ENCODE measurements at places on chromosomes 12 and 14.
A peak's percentile ranks its signal among the peaks of the same experiment; 100 is the strongest.

DNA sequence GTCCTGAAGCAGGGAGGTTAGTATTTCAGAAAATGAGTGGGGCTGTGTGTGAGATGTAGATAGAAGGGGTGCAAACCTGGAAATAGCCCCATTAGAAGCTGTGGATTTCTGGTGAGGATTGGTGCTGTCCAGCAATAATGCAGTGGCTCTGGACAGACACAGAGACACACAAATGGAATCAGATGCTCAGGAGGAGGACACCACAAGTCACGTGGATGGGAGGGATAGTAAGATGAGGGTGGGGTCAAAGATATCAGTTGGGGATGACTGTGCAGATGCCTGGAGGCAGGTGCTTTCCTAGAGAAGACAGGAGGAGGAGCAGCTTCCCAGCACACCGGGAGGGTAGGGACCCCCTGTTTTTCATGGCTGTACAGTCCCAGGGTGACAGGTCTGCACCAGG, 136.5 kb downstream of the PLXNC1 start:
- DNase-seq: no peak

DNA sequence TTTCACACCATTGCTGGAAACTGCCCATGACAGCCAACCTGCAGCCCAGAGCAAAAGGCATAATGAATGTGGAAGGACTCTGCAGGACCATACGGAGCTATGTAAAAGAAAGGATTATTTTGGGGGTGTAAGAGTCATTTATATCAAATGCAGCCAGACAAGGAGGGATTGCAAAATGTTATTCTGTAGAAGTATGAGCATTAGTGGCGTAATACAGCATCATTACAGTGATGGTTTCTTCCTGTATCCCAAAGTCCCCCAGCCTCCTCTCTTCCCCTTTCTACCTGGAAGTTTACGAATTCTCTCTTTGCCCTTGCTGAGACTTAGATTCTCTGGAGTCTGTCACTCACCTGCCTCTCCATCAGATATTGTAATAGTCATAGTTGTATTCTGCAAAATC, 89.9 kb downstream of the BORCS5 start:
- DNase-seq: no peak

- peak; percentile 13 for DNase-seq
These were observed 59.4 kb upstream of the FICD start for GRCh38 chr12:108455706-108456105.

DNA sequence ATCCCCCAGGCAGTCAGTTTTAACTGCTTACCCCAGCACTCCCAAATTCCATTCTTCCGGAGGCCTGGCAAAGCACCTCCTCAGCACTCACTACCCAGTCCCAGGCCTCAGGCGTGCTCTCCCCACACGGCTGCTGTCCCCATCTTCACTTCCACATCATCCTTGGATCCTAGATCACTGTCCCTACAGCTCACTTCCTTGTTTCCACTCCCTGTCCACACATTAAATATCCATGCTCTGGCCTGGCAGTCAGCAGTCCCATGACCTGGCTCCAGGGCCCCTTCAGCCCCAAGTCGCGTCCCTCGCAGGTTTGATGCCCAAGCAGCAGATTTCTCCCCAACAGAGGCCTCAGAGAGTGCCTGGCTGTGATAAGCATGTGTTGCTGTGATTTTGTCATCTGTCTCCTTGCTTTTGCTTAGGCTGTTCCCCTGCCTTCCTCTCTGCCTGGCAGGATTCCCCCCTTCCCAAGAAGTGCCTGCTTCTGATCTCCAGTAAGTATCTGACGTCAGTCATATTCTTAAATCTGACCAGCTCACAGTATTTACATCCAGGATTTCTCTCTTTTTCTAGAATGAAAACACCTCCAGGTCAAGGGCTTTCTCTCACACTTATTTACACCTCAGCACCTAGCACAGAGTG, 241.7 kb downstream of the ZFP36L1 start:
- DNase-seq: no peak

DNA sequence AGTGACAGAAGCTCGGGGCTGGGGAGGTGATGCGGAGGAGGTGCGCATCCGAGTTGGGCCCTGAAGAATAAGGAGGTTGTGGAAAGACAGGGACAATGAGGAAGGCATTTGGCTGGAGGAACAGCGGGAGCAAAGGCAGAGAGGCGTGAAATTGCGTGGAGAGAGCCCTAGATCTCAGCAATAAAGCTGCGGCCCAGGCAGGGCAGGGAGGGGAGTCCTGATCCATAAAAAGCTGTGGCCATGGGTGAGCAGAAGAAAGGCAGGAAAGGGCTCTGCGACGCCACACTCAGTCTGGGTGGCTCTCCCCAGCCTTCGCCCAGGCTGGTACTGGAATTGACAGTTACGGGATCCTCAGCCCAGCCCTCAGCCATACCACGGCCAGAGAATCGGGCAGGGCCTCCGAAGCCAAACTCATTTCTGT, 2.2 kb downstream of the FIGNL2 start:
- no peak for DNase-seq
